ENCODE measurements at places on chromosomes 1 and 21.

GRCh38 chr1:201356701-201357100, 20.8 kb downstream of the TNNT2 start:
- DNase-seq: no peak

DNA sequence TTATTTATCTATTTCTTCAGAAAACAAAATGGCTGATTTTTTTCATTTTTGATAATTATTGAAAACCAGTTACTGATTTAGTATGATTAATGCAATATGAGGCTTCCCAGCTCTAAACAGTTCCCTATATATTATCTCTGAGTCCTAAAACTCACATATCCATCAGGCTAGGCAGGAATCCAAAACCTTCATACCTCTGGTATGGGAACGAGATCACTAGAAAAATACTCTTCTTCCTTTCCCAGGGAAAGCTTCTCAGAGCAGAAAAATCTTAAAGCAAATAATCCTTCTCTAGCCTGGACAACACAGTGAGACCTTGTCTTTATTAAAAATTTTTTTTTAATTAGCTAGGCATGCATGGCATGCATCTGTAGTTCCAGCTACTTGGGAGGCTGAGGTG, 42.5 kb downstream of the KDM5B start:
- DNase-seq: no peak

DNA sequence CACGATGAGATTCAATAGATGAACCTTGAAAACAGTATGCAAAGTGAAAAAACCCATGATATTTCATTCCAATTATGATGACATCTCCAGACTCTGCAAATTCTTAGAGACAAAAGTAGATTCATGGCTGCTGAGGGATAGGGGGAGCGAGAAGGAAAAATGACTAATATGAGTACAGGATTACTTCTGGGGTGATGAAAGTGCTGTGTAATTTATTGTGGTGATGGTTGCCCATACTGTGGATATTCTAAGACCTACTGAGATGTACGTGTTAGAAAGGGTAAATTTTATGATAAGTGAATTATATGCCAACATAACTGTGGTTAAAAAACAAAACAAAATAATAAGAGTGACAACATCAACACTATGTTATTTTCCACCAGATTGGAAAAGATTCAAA, 18.9 kb upstream of the RGS7 start:
- DNase-seq: no peak

- DNase-seq: no peak
These were observed 42.6 kb downstream of the RSPH1 start for GRCh38 chr21:42453224-42453985.

GRCh38 chr1:111813440-111814304, 58.0 kb downstream of the DDX20 start:
- DNase-seq: no peak

- DNase-seq: no peak
These were observed 82.0 kb downstream of the IFI44 start for GRCh38 chr1:78731674-78732073.

GRCh38 chr1:220691053-220691684, 1.0 kb downstream of the C1orf115 start:
- no peak for DNase-seq

- no peak for DNase-seq
These were observed 24.3 kb downstream of the RHBDL2 start for GRCh38 chr1:38917337-38917736.

DNA sequence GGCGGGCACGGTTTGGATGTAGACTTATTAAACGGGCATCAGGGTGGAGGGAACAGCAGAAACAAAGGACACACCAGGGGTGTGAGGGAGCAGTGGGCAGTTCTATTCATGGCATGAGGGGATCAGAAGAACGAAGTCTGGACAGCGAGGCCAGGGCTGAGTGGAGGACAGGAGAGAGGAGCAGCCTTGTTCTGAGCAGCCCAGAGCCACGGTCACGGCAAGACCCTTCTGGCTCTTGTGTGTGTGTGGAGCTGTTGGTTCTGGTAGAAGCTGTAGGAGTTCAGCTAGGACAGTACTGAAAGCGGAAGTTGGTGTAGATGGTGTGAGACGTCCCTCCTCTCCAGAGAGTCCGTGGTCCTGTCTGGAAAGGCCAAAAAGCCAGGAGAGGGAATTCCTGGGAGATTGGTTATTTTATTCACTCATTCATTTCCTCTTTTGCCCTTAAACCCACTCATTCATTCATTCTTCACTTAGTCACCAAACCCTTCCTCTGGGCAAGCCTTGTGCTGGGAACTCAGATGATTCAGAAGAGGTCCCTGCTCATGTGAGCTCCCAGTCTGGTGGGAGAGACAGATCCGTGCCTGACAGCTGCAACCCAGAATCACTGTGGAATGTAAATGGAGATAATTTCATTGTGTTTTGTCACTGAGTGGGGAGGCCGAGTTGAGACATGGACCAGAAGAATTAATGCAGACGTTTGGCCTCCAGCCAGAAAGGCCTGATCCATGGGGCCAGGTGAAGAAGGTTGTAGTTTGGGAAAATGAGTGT, 4.1 kb upstream of the ACOT11 start:
- DNase-seq: no peak

- no peak for DNase-seq
These were observed 122.3 kb downstream of the SYT2 start for GRCh38 chr1:202587859-202588485.

GRCh38 chr1:5955479-5955977, 36.7 kb downstream of the NPHP4 start:
- DNase-seq: no peak

DNA sequence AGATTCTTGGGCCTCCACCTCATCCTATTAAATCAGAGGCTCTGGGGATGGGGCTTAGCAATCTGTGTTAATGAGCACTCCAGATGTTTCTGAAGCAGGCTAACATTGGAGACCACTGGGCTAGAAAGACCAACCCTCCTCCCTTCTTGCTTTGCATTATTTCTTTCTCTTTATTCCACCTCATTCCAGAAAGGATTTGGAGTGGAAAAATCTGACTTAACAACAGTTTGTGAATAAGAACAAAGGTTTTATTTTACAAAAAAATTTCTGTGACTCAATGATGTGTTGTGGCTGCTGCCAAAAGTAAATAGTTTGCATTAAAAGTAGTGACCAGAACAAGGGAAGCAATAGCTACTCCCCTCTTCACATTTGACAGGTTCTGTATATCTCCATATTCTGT, 79.4 kb downstream of the TGFB2 start:
- DNase-seq: no peak

GRCh38 chr1:114831276-114831994, 23.2 kb upstream of the SYCP1 start:
- no peak for DNase-seq

DNA sequence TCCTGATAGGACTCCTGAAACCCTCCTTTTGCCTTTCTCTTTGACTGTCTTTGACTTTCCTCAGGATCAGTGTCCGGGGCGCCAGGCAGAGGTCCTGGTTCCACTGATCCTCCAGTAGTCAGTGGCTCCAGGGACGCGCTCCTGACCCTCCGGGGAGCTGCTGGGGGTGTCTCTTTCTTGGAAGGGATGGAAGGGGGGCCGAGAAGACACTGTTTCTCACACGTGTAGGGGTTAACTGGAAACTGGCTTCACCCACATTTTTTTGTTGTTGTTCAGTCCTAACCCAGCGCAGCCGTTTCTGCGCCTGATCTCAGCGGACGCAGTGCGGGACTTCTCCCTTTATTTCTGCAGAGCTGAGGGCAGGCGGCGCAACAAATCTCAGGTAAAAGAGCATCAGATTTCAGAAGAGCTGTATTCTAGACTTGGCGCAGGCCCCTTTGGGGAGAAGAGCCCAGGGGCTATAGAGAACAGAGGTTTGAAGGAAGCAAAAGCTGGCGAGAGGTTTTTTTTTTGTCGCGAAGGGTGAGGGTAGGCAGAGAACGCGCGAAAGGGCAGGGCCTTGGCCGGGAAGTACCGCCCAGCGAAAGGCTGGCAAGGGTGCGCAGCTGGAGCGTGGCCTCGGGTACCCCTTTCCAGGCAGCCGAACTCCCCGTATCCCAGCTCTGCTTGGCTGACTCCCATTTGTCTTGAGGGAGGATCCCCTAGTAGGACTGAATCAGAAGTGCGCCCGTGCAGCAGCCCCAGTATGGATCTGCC, 4.3 kb upstream of the LHX9 start:
- DNase-seq: no peak

GRCh38 chr1:228282329-228283042, 74.6 kb downstream of the OBSCN start:
- DNase-seq: no peak
